HuH-7.5 (cell line): ENCODE measurements at places on chromosomes 4 and X.

DNA sequence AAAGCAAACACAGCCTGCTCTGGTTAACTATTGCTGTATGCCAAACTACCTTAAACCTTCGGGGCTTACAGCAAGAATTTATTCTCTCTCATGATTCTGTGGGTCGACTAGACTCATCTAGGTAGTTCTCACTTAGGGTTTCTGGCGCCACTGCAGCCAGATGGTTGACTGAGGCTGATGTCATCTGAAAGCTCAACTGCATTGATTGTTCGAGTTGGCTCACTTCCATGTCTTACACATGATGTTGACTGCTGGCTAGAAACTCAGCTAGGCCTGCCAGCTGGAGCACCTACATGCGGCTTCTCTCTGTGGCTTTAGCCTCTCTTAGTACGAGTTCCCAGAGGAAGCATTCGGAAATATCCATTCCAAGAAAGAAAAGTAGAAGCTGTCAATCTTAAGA, 103.2 kb downstream of the SRPX start:
- DNase-seq: peak; percentile 11

GRCh38 chr4:153542131-153542530, 76.0 kb downstream of the TMEM131L start:
- no peak for DNase-seq

GRCh38 chrX:132732236-132732635, 226.2 kb downstream of the HS6ST2 start:
- DNase-seq: no peak

DNA sequence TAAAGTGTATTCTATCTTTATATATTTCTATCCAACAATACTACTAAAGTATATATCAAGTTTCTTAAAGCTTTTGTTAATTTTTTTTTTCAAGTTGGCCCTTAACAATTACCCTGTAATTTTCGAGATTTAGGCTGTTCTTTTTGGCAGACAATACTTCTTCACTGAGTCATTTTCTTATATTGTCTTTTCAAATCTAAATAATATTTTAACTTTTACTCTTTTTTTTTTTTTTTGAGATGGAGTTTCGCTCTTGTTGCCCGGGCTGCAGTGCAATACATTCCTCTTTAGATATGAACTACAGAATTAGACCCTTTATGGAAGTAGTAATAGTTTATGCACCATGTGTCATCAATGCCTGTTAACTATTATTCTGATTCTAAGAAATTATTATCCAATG, 120.7 kb downstream of the GLRA3 start:
- DNase-seq: no peak

- no peak for DNase-seq
Measured at GRCh38 chr4:83075311-83076095, 39.0 kb downstream of the PLAC8 start.

- no peak for DNase-seq
Measured at GRCh38 chr4:175277816-175278215, 359.7 kb downstream of the ADAM29 start.

DNA sequence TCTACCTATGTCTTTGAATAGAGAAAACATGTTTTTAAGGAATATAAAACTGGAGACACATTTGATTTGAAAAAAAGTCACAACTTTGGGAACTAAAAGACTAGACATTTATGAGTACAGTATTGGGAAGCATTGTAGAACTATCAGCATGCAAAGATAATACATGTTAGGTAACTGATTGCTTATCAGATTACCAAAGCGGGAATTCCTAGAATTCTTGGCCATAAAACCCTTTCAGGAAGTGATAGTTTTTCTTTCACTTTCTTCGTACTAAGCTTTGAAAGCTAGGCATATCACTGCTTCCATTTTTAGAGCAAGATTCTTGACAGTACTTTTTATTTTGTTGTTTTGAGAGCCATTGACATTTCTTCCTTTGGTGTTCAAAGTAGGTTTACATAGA, 646.6 kb upstream of the PITX2 start:
- DNase-seq: no peak

DNA sequence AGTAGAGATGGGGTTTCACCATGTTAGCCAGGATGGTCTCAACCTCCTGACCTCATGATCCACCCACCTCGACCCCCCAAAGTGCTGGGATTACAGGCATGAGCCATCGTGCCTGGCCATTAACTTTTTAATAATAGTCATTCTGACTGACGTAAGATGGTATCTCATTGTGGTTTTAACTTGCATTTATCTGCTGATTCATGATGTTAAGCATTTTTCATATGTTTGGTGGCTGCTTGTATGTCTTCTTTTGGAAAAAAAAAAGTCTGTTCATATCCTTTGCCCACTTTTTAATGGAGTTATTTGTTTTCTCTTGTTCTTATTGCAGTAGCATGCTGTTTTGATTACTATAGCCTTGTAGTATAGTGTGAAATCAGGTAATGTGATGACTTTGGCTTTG, 45.8 kb downstream of the ANXA10 start:
- no peak for DNase-seq

GRCh38 chr4:40046311-40046980, 10.2 kb upstream of the N4BP2 start:
- peak; percentile 62 for DNase-seq

GRCh38 chr4:144507311-144508101, 138.4 kb upstream of the HHIP start:
- DNase-seq: no peak

DNA sequence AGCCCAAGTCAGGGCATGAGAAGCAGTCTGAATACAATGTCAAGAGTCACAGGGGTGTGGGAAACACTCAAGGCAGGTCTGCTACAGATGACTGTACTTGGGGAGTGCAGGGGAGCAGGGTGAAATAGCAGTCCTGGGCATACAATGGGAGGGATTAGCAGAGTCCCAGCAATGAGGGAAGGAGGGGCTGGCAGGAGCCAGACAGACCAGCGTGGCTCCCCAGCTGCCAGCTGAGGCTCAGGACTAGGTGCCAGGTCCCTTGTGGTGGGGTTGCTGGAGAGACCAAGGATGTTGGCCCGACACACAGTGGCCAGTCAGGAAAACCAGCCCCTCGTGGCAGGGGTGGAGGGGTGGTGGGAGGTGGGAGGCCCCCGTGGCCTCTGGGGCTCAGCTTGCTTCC, 86.6 kb downstream of the RTL5 start:
- DNase-seq: no peak

DNA sequence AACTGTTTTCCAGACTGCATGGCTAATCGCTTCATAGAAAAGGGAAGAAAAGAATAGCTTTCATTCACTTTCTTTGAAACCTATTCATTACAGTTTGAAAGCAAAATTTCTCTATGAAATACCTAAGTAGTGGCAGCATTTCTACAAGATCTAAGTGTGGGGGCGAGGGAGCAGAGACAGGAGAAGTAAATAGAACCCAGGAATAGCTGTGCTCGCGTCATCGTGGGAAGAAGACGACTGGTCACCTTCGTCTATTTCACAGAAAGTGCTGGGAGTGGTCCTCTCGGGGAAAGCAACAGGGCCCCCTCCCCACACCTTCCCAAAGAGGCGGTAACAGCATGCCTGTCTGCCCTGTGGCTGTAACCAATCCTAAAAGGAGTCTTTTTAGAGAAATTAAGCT, 169.9 kb upstream of the NOCT start:
- no peak for DNase-seq

GRCh38 chrX:45472968-45473367, 272.3 kb upstream of the DIPK2B start:
- no peak for DNase-seq

DNA sequence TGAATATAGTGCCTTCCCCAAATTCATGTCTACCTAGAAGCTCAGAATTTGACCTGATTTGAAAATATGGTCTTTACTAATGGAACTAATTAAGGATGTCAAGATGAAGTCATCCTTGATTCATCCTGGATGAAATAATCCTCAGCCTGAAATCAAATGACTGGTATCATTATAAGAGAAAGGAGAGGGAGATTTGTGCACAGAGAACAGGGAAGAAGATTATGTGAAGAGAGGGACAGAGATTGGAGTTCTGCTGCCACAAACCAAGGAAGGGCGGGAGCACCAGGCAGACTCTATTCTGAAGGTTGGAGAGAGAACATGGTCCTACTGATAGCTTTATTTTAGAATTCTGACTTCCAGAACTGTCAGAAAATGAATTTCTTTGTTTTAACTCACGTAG, 680.9 kb upstream of the AADAT start:
- no peak for DNase-seq

DNA sequence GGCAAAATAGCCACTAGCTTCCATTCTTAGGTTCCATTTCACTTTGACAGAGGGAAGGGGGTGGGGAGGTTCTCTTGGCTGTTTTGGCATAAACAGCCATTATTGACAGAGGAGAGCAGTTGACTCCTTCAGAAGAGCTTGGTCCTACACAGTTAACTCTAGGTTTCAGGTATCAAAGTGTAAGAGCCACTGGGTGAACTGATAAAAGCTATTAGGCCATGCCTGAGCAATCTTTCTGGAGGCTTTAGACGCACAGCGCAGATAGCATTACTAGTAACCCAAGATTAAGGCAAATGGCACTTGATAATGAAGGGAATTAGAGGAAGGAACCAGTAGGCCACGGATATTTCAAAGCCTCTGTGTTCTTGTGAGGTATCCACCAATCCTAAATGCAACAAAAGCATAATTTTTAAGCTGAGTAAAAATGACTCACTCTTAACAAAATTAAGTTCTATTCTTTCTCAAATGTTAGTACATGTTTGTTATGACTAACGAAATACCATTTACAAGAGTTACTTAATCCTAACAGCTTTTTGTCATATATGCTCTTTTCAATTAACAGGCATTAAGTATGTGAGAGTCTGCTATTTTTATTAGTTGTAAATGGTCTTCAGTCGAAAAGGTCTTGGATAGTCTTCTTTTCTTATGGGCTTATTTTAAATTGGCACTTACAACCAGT, 53.6 kb downstream of the SLC7A11 start:
- DNase-seq: no peak

DNA sequence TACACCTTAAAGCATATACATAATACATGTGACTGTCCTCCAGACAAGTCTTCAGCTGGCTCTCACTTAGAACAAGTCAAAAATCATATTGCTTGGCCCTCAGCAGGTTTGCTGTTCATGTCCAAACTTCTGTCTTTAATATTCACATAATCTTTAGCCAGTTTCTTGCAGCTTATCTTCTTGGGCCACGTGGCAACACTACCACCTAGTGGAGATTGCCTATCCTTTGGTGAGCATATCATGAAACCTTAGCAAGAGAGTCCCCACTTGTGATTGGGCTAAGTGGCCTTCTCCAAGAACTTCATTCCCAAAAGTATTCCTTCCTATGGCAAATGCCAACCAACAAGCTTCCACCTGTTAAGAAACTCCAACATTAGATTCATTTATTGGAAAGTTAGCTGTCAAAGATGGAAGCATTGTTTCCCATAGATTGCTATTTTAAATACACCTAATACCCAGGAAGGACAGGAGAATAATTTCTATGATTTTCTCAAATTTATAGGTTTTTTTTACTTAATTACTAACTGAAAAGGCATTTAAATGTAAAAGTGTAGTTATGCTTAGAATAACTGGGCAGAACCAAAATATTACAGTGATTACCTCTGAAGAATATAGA, 231.9 kb upstream of the INTU start:
- DNase-seq: peak; percentile 1

DNA sequence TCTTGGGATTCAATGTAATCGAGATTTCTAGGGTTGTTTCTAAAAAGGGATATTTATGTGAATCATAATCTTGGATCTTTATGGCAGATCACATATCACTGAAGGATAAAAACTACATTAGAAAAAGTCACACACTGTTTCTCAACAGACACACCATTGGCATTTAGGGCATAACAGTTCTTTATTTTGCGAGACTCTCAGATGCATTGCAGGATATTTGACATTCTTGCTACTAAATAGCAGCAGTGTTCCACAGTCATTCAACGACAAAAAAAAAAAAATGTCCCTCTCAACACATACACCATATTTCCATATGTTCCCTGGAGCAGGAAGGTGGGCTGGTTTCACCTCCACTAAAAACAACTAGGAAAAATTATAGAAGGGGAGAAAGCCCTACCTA, 243.4 kb upstream of the PCDH18 start:
- no peak for DNase-seq

GRCh38 chr4:39004758-39005157, 27.5 kb downstream of the TMEM156 start:
- no peak for DNase-seq

GRCh38 chr4:152109531-152110509, 349.0 kb upstream of the GATB start:
- no peak for DNase-seq

- DNase-seq: peak; percentile 9
Measured at GRCh38 chrX:107628662-107629539, 591 bp downstream of the PRPS1 start.

GRCh38 chr4:94365304-94365703, 22.7 kb upstream of the HPGDS start:
- no peak for DNase-seq

GRCh38 chr4:813900-814299, 12.0 kb downstream of the CPLX1 start:
- DNase-seq: no peak

- no peak for DNase-seq
Measured at GRCh38 chr4:59175617-59176016, 2024.5 kb upstream of the ADGRL3 start.

DNA sequence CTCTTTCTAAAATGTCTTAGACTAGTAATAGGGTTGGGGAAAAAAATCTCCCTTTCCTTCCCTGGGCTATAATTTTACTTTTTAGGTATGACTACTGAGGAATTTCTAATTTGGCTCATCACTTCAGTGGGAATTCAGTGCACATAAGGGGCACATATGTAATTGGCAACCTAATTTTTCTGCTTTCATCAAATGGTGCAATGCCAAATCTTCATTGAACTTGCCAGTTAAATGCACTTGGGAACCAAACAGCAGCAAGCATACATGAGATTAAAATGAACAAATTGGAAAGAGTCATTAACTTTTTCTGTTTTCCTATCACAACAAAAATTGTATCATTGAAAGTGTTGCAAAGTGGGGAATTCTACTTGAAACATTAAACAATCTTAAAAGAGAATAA, 2.9 kb upstream of the CCSER1 start:
- DNase-seq: no peak

- no peak for DNase-seq
Measured at GRCh38 chrX:93695981-93696380, 22.0 kb downstream of the FAM133A start.

DNA sequence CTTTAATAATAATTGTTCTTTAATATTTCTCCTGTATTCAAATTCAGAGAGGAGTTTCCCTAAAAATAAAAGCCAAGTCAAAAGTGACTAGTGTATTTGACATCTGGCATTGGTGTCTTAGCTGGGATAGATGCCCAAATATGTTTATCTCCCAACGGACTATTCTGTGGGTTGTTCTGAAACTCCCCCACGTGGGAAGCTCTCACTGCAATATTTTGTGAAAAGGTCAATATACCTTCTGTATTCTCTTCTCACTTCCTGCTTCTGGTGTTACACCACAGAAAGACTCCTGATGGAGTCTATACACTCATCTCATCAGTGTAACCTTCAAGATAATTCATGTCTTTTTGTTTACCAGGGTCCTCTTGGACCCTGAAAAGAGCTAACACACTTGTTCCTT, 2052.8 kb upstream of the TENM3 start:
- DNase-seq: no peak

GRCh38 chr4:55078987-55079386, 46.4 kb downstream of the KDR start:
- DNase-seq: no peak
